ENCODE measurements at places on chromosomes 7 and 10.

DNA sequence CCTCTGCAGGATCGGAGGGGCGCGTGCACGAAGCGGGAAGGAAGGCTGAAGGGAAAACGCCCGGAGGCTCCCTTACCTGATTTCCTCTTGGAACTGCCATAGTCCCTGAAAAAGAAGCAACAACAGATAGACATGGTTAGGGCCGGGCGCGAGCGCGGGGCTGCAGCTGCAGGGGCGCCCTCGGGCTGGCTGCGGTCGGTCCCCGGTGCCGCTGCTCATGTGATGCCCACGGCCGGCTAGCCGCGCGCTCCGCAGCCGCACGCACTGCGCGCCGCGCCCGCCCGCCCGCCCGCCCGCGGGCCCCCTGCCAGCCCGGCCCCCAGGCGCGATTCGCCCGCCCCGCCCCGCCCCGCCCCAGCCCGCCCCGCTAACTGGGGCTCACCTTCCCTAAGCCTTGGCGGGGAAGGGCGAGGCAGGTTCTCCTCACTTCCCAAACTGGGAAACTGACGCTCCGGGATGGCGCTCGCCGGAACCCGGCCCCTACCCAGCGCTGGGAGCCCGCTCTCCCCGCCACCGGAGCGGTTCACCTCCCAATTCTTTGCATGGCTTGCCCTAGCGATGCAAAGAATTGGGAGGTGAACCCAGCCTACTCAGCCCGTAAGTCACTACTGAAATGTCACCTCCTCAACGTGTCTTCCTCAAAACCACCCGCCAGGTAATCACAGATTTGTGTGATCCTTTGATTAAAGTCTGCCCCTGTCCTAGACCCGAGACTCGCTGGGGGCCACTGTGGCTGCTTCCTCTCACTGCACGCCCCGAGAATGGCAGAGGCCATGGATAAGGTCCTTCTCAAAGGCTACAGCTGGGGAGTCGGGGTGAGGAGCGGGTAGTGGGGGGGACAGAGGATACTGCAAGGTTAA lies 162.2 kb downstream of the SH3PXD2A start:
- DNase-seq = peak; percentile 75

GRCh38 chr10:86712317-86712707 lies 44.0 kb downstream of the LDB3 start:
- DNase-seq = peak; percentile 66

DNA sequence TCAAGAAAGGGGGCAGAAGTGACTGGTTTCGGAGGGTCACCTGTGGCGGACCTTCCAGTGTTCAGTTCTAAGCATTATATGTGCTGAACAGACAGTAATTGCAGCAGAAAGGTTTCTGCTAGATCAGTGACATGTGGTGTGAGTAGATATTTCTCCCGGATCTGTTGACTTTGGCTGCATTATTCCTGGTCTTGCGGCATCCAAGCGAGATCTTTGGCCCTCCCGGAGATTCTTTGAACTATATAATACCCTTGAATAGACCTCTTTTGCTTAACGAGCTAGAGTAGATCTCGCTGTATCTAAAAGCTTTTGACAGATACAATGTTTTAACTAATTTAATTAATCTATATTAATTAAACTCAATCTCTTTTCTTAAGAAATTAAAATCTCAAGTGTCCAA lies 99.8 kb downstream of the PTN start:
- DNase-seq = no peak

DNA sequence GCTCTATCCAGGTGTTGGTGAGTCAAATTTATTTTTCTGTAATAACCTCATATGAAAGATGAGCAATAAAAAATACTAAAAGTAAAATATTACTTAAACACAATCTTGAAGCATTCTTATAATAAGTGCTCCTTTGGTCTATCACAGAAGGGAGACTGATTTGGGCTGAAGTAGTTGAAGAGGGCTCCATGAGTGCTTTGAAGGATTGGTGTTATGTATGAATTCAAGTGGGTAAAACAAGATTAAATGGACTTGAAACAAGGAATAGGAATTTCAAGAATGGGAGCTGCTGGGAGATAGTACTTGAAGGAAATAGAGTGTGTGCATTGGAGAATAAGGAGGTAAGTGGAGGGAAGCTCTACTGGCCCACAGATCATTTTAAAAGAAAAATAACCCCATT lies 7.3 kb upstream of the OR2A2 start:
- no peak for DNase-seq

- DNase-seq = no peak
These were observed 511.1 kb upstream of the C7orf33 start for GRCh38 chr7:148079206-148080080.

DNA sequence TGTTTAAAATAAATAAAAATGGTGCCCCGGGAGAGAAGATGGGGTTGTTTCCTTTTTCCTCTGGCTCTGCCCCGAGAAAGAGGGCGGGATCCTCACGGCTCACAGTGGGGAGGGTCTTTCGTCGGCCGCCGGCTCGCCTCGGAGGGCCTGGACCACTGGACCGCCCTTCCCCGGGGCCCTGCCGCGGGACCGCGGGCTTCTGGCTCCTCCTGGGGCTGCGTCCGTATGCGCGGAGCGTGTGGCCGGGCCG lies 3.5 kb upstream of the IGF2BP3 start:
- peak; percentile 40 for DNase-seq

GRCh38 chr10:120420421-120420820 lies 36.6 kb upstream of the PLPP4 start:
- DNase-seq = no peak

DNA sequence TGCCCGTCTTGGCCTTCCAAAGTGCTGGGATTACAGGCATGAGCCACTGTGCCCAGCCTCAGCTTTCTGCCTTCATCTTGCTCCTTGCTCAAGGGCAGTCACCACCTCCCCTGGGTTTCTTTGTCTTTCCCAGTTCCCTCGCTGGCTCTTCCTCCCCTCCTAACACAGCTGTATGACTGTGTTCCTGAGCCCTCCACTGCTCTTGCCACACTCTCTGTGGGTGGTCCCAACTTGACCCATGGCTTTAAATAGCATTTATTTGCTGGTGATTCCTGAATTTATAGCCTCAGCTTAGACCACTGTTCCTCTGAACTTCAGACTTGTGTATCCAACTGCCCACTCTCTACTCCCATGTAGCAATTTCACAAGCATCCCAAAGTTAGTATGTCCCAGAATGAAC lies 181.3 kb downstream of the BAMBI start:
- peak; percentile 14 for DNase-seq

DNA sequence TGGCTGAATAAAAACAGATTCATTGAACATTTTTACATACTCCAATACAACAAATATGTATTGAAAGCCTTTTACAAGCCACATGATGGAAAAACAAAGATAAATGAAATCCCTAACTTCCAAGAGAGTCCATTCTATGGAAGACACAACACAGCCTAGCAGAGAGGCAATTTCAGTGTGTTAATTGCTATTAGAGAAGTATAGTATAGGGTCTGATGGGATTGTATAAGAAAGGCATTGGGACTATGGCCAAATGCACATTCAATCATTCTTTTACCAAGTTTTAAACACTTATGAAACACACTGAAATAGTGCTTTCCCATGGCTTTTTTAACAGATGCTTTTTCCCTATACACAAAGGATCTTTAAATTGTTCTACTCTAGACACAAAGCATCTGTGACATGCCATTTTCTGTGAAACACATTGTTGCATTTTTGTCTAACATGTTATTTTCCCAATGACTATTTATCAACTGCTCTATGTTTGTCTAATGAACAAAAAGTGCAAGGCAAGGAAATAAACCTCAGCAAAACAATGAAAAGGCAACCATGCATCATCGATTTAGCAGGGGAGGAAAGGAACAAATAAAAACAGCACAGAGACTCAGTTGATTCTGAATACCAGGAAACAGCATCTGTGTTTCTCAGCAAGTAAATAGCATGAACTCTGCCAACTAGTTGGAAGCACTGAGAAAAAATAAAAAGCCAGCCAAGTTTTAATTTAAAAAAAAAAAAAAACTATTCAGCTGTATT lies 42.4 kb upstream of the PHYHIPL start:
- no peak for DNase-seq

DNA sequence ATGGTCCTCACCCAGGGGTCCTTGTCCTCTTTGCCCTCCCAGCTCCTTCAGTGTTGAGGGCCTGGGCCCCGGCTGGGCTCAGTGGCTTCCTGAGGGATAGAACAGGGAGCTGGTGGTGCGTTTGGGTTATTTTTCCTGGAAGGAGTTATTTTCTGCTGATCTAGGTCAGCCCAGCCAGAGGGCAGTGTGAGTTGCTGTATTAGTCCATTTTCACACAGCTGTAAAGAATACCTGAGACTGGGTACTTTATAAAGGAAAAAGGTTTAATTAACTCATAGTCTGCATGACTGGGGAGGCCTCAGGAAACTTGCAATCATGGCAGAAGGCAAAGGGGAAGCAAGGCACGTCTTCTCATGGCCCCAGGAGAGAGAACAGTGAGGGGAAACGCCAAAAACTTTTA lies 122.4 kb upstream of the PCBD1 start:
- DNase-seq = no peak

- DNase-seq = peak; percentile 63
These were observed 1.3 kb upstream of the ACHE start for GRCh38 chr7:100896732-100897608.

DNA sequence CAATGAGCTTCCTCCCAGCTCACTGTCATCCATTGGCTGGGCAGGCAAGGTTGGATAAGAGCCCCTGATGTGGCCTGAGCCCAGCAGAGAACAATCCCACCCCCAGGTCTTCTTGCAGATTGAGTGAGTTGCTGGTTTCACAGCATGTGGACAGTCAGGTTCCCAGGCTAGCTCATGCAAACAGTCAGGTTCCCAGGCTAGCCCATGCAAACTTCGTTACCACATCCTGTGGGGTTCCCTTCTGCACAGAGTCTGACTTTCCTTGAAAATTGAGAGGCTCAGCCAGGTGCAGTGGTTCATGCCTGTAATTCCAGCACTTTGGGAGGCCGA lies 67.1 kb downstream of the TMEM130 start:
- no peak for DNase-seq

- DNase-seq = no peak
These were observed 292.5 kb downstream of the CCDC3 start for GRCh38 chr10:12709000-12709401.

GRCh38 chr10:125003146-125003900 lies 61.4 kb downstream of the ZRANB1 start:
- no peak for DNase-seq

DNA sequence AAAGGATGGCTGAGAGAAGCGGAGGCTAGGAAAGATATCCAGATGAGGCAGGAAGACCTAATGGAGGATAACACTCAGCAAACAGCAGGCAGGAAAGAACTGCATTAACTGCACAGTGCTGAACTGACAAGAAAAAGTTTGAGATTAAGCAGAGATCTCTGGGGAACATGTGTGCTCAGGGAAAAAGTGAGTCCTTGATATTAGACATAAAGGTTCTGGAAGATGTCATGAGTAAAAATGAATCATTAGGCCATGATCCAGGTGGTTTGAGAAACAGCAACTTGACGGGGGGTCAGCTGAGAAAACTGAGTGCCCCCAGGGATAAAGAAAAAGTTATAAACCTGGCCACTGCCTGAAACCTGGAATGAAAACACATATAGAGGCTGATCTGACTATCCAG lies 27.3 kb upstream of the ANK3 start:
- DNase-seq = no peak

DNA sequence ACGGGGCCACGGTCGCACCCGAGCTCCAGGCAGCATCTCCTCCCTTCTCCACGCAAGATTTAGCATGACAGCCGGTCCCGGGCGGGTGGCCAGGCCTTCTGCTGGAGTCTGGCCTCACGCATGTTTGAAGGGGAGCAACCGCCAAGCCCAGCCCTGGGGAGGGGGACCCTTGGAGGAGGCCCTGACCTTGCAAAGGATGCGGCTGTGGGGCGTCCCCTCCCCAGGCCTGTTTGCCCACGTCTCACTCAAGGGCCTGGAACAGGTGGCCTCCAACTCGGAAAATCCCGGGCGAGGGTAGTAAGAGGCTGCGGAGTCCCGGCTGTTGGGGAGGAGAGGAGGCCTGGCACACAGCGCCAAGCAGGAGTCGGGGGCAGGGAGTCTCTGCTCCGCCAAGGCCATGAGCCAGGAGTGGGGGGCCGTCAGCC lies 50.6 kb upstream of the DPYSL4 start:
- DNase-seq = no peak

DNA sequence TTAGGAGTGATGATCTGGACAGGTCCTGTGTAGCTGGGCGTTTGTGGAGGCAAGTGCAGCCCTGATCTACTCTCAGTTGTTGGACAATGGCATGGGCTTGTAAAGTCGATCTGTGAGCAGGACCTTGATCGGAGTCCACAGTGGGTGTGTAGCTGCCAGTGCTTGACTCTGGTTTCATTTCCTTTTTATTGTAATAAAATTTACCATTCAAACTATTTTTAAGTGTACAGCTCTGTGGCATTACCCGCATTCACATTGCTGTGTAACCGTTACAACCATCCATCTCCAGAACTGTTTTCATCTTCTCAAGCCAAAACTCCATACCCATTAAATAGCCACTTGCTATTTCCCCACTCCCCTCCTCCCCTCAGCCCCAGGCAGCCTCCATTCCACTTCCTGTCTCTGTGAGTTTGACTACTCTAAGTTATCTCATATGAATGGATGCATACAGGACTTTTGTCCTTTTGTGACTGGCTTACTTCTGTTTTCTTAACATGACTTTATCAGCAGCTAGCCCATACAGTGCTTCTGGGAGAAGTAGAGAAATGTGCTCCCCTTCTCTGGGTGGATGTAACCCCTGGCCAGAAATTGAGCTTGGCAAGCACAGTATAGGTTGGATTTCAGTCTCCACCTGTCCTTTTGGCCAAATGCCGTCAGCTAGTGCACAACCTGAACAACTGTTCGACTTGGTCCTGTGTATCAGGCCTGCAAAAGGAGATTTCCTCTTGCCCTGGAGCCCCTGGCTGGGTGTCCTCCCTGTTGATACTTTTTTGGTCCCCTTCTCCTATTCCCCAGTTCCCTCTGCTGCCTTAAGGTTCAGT lies 180.0 kb downstream of the LRMDA start:
- DNase-seq = no peak

DNA sequence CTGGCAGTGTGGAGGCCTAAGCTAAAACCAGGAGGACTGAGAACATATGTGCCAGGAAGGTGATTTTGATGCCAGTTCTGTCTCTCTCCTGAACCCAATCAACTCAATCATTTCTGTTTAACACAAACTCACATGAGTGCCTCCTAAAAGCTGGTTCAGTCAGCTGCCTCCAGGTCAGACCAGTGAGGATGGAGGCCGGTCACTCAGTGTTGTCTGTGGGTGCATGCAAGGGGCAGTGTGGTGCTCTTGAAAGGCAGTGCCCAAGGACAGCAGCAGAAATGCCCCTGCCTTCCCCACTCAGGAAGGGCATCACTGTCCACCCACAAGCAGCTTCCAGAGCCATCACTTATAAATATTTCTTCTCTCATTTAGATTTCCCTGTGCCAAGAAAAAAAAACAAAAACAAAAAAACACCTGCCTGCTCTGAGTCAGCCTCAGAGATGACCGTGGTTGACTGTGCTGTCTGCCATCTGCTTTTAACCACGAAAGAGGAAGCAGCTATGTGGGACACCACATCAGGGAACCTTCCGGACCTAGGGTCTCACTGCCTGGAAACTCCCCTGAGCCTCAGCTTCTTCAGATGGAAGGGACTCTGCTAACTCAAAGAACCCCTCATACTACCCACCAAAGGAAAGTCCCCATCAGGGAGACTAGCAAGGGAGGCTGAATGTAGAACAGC lies 39.1 kb downstream of the VOPP1 start:
- DNase-seq = no peak
